Activated CD4-positive, alpha-beta T cell treated with anti-CD3 and anti-CD28 coated beads, Interleukin-2, amount 10 ng/mL, durations not matched to agents 7 days and 5 days (primary cell): ENCODE measurements at places on chromosomes 6 and 20. TPM values are rescaled to one million over a fixed set of nuclear protein-coding genes. Genes with fewer than 3 reads are reported as not detected.

GRCh38 chr6:158660333-158660754 lies 10.5 kb downstream of the SYTL3 start:
- peak overlapping the region; percentile 77 for H3K27ac ChIP-seq
- H3K27me3 ChIP-seq = no peaks in the 10 kb centered on the region
- peaks cover 40% of the 10 kb centered on the region for H3K36me3 ChIP-seq

DNA sequence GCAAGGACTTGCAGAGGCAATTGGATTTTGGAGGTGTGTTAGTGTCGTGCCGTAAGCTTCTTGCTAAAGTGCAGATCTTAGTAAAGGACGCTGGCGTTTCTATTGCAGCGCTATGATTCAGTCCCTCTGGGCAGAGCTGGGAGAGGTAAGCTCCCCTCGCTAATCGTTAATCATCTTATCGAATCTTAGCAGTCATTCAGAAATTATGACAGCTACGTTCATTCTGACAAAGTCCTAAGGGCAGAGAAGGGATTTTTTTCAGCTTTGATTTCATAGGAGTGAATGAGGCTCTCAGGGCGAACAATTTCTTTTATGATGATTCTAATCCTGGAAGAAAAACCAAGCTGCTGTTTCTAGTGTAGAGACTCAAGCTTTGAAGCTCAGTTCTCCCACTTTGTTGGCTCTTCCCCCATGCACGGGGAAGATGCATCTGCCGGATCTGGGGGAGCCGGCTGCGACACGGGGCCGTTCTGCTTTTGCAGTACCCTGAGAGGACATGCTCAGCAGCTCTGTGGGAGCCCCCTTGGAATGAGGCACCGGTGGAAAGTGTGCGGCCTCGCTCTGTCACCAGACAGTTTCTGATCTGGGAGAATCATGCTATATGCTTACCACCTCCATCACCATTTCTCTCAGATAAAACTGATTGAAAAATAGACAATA lies 79.1 kb upstream of the SLC22A23 start:
- peaks cover 2% of the 10 kb centered on the region for H3K27me3 ChIP-seq
- H3K4me1 ChIP-seq = no peaks in the 10 kb centered on the region
- H3K36me3 ChIP-seq = no peaks in the 10 kb centered on the region
- no peak overlapping the region for H3K4me3 ChIP-seq
- no peak overlapping the region for H3K27ac ChIP-seq
- no peak for DNase-seq

GRCh38 chr6:112348334-112348874 lies 1.3 kb downstream of the RFPL4B start:
- H3K4me3 ChIP-seq = no peak overlapping the region
- peaks cover 15% of the 10 kb centered on the region for H3K27me3 ChIP-seq
- no peak for DNase-seq
- H3K27ac ChIP-seq = no peak overlapping the region

DNA sequence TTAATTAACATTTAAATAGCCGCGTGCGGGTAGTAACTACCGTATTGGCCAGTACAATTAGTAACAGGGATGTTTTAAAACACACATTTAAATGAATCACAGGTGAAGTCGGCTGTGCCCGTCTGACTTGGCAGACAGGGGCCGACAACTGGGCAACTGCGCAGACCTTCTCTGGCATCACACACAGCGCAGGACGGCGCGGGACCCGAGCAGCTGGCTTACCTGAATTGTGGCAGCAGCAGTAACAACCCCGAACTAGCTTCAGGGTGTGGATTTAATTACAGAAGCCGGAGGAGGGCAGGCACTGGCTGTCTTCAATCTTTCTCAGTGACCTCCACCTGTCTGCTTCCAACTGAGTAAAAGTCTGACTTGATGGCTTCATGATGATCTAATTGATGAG lies 91.7 kb downstream of the DACT2 start:
- no peak overlapping the region for H3K27ac ChIP-seq
- no peak overlapping the region for H3K4me3 ChIP-seq
- no peak for DNase-seq
- no peaks in the 10 kb centered on the region for H3K27me3 ChIP-seq

- DNase-seq = no peak
- peaks cover 3% of the 10 kb centered on the region for H3K4me1 ChIP-seq
- no peaks in the 10 kb centered on the region for H3K27me3 ChIP-seq
- peaks cover 13% of the 10 kb centered on the region for H3K36me3 ChIP-seq
- H3K4me3 ChIP-seq = no peak overlapping the region
Observed at GRCh38 chr6:42199106-42199981, 4.6 kb upstream of the GUCA1B start.

Gene YTHDF1
- 41.3 TPM for total RNA-seq

Gene IRF4
- total RNA-seq = 111 TPM

DNA sequence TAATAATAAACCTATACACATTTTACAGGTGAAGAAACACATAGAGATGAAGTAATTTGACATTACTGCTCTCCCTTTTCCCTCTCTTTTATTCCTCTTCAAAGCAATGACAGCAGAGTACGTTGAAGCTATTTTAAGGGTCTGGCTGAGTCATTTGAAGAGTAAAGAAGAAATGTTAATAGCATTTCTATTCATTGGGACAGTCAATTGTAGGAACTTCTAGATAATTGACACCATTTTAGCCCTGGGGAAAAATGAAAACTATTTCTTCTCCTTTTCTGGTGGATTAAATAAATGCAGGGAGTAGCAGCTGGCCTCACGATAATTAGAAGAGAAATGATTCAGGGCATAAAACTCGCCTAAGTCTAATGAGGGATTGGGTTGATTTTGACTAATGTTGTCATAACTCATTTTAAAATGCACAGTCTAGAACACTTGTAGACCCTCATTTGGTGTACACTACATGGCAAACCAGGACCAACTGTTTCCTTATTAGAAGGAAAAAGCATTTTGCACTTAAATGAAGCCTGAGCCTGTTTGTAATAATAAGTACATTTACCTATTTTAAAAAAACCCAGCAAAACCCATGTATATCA lies 48.1 kb downstream of the RIPOR2 start:
- DNase-seq = no peak
- no peak overlapping the region for H3K27ac ChIP-seq
- H3K4me1 ChIP-seq = peaks cover 74% of the 10 kb centered on the region
- peaks cover 68% of the 10 kb centered on the region for H3K36me3 ChIP-seq
- H3K27me3 ChIP-seq = no peaks in the 10 kb centered on the region
- no peak overlapping the region for H3K4me3 ChIP-seq

Gene RIPPLY2
- not detected for total RNA-seq

GRCh38 chr20:20897922-20898321 lies 185.5 kb upstream of the RALGAPA2 start:
- H3K4me3 ChIP-seq = no peak overlapping the region
- H3K27me3 ChIP-seq = no peaks in the 10 kb centered on the region
- no peak overlapping the region for H3K27ac ChIP-seq
- no peaks in the 10 kb centered on the region for H3K36me3 ChIP-seq

DNA sequence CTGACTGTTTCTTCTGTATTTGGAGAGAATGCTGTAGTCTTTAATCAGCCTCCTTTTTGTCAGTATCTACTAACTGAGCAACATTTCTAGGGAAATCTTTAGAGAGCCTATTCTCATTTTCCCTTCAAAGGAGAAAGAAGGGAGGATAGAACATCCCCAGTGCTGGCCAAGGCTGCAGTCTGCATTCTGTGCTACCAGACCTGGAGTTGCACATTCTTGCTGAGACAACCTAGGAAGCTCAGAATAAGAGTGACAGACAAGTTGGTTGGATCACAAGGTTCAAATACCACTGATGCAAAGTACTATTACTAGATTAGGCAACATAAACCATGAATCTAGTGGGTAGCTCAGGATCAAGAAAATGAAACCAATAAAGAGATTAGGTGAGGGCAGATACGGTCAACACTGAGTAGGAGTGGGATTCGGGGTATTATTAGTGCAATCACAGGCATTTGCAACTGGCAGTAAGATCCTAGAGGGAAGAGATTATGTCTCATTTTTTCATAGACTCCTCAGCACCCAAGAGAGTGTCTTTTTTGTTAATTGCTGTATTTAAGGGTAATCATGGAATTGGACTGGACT lies 213.5 kb upstream of the FAM83B start:
- H3K36me3 ChIP-seq = no peaks in the 10 kb centered on the region
- no peak overlapping the region for H3K4me3 ChIP-seq
- DNase-seq = no peak
- no peak overlapping the region for H3K27ac ChIP-seq

- H3K4me3 ChIP-seq = no peak overlapping the region
- H3K27ac ChIP-seq = no peak overlapping the region
- H3K4me1 ChIP-seq = peaks cover 1% of the 10 kb centered on the region
- no peak for DNase-seq
Observed at GRCh38 chr6:143098054-143098671, 37.5 kb downstream of the AIG1 start.

DNA sequence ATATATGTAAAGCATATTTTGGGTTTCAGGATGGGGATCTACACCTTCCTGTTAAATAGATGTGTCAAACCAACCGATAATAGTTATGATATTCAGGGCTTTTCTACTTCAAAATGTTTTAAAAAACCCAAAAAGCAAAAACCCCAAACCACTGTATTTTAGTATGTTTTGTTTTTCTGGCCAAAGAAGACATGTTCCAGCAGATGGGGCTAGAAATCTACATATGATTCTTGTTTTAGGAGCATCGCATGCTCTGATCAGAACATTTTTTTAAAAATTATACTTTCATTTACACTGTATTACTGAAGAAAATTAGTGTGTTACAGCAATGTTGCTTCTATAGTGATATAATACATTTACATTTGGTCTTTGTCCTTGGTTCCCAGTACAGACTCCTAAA lies 11.0 kb downstream of the RMND1 start:
- peaks cover 25% of the 10 kb centered on the region for H3K4me1 ChIP-seq
- no peak overlapping the region for H3K4me3 ChIP-seq

Gene ARMH2
- total RNA-seq = 1.8 TPM

- peaks cover 6% of the 10 kb centered on the region for H3K27me3 ChIP-seq
- no peak for DNase-seq
- no peak overlapping the region for H3K4me3 ChIP-seq
- H3K4me1 ChIP-seq = peaks cover 10% of the 10 kb centered on the region
Observed at GRCh38 chr6:139308936-139309603, 17.3 kb upstream of the TXLNB start.

Gene HAO1
- not detected for total RNA-seq

- H3K4me1 ChIP-seq = no peaks in the 10 kb centered on the region
- H3K4me3 ChIP-seq = no peak overlapping the region
- H3K27me3 ChIP-seq = peaks cover 4% of the 10 kb centered on the region
- H3K27ac ChIP-seq = no peak overlapping the region
Observed at GRCh38 chr6:16810411-16810810, 49.2 kb upstream of the ATXN1 start.

DNA sequence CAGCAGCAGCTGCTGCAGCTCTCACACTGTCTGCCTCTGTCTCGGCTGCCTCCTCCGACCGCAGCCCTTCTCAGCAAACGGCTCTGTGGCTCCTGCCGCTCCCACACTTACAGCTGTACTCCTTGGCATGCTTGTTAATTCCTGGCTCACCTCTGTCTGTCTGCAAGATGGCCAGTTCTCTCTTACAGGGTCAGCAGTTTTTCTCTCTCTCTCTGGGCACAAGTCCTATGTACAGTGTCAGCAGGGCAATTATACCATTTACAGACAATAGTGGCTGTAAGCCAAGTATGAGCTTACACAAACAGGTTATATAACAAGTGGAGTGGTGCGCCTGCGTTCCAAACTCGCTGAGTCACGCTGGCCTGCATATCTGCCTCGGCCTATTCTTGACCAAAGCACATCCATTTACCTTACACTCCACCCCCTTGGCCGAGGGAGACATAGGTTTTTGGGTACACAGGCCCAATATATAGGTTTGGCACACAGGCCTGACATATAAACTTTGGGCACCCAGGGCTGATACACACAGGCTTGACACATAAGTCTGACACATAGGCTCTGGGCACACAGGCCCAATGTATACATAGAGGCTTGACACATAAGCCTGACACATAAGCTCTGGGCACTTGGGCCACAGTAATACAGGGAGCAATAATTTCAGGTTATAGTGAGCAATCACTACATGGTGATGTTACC lies 4.4 kb downstream of the ZKSCAN3 start:
- H3K4me3 ChIP-seq = no peak overlapping the region
- H3K4me1 ChIP-seq = peaks cover 48% of the 10 kb centered on the region
- peaks cover 25% of the 10 kb centered on the region for H3K36me3 ChIP-seq
- H3K27me3 ChIP-seq = peaks cover 1% of the 10 kb centered on the region
- DNase-seq = no peak
- no peak overlapping the region for H3K27ac ChIP-seq
